Ureter (tissue), 1 donor: ENCODE measurements at places on chromosomes 13 and 19. TPM values are rescaled to one million over a fixed set of nuclear protein-coding genes. Genes with fewer than 3 reads are reported as not detected.
A peak's percentile ranks its signal among the peaks of the same experiment; 100 is the strongest.

The BLOC1S3 gene
- total RNA-seq, result 15.0 TPM

The ZNF234 gene
- 16.1 TPM for total RNA-seq

The FBN3 gene
- not detected for total RNA-seq

The ZNF723 gene
- total RNA-seq, result not detected

The ZMYM5 gene
- total RNA-seq, result 20.8 TPM

The OVOL3 gene
- not detected for total RNA-seq

The ARRDC2 gene
- 32.9 TPM for total RNA-seq

DNA sequence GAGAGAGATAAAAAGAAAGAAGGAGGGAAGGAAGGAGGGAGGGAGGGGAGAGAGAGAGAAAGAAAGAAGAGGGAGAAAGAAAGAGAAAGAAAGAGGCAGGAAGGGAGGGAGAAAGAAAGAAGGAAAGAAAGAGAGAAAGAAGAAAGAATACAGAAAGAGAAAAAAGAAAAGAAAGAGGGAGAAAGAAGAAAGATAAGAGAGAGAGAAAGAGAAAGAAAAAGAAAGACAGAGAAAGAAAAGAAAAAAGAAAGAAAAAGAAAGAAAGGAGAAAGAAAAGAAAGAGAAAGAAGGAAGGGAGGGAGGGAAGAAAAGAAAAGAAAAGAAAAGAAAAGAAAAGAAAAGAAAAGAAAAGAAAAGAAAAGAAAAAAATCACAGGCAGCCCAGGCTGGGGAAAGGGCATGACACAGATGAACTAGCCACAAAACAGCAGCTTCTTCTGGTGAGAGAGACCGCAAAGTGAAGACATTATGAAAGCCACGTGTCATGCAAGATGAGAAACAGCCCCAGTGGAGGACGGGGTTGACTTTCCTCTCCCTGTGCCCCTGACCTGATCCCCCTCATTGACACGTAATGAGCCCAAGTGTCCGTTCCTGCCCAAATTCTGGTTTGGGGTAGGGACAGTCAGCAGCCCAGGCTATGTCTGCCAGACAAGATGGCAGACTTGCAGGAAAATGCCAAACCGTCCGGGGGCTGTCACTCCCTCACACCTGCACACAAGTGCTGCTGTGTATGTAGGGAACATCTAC lies 102.1 kb downstream of the INSR start:
- DNase-seq, result no peak

DNA sequence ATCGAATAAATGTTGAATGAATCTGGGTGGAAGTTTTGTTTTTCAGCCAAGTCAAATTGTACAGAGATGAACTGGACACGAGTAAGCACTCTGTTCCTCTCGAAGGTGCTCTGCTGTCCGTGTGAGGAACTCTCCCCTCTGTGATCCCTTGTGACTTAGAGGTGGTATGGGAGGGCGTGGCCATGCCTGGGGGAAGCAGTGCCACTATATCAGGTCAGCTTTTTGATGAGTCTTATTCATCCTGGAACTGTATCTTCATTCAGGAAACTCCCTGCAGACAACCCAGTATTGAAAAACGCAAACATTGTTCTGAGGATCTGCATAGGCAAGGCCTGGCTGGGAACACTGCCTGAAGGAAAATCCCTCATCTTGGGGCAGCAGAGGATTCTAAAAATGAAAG lies 45.7 kb upstream of the FLT1 start:
- no peak for DNase-seq

- no peak for DNase-seq
Observed at GRCh38 chr13:90385781-90386489, 961.6 kb upstream of the MIR17HG start.

DNA sequence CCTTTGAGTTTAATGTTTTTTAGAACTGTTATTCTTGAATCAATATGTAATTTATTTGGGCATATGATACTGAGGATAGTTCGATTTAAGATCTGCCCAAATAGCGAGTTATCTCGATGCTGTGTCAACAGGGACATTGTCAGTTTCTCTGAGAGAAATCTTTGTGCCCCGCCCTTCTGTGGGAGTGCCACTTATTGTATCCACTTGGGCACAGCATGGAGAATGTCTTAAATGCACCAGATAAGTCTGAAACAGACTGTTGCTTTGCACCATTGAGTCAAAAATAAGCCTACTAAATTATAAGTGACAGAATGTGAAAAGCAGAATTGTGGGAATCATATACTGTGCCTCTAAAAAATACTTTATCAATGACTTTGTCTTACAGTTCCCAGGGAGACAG lies 45.6 kb downstream of the RNASEH2B start:
- no peak for DNase-seq

GRCh38 chr19:32164384-32164992 lies 180.9 kb upstream of the ZNF507 start:
- DNase-seq, result no peak

GRCh38 chr13:112509190-112509589 lies 78.8 kb downstream of the TUBGCP3 start:
- DNase-seq, result no peak

DNA sequence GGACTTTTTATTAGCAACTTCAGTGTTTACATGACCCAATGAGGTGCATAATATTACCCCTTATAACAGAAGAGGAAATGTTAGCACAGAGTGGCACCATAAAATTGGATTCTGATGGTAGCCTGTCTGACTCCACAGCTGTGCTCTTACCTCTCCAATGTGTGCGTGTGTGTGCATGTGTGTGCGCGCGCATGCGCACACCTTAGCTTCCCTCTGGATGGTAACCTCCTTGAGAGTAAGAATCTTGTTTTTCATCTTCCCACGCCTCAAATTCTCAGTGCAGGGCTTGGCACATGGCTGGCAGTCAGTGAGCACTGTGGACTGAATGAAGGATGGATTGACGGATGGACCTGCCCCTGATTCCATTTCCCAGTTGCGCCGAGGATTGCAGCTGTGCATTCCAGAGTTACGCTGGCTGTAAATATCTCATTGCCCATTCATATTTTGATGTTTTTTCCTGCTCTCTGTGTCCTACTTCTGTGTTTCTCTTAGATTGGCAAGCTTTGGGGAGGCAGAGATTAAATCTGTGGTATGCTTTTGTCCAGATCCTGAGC lies 99.2 kb upstream of the WASF3 start:
- DNase-seq, result no peak

DNA sequence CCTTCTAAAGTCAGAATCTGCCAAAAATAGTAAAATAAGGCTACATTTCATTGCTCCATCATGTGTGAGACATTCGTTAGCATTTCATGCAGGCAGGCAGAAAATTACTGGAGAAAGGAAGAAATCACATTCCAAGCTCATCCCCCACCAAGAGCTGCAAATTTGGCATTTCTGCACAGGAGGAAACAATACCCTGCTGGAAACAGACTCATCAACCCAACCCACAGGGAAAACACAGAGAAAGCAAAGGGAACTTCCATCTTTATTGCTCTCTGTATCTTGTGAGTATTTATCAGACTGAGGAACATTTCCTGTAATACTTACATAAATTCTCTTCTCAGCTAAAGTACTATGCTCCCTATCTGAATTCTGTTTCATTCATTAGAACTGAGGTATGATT lies 95.7 kb downstream of the KCTD12 start:
- DNase-seq, result no peak

DNA sequence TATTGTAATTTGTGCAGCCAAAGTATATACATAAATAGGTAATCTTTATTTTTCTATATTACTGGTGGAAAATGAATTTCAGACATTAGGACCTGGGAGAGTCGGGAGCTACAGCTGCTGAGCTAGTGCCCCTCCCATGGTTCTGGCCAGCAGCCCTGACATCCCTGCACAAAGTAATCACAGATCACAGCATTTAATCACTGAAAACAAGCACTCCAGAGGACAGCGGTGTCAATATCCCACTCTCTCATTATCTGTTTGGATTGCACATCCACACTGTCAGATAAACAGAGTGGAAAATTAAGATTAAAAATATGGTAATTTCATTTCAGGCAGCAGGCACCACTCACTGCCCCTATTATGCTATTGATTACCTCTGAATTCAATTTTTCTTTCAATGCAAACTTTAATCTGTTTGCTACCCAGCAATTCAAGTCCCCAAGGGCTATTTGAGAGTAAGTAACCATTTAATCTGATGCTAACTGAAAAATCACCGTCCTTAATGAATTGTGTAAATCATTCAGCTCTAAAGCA lies 254.1 kb upstream of the SOX21 start:
- DNase-seq, result no peak

DNA sequence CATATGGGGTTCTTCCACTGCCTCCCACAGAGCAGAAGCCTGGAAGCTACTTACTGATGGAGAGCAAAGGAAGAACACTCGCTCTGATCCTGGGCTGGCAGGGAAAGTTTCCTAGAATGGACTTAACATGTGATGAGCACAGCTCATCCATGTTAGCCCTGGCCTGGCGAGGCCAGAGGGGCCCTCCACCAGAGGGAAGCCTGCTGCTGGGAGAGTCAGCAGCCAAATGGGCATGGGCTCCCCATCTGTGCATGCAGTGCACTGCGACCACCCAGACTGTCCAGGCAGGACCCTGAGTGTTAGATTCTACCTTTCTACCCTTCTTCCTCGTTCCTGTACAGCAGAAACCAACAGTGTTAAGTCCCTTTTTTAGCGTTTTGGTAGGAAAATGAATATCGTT lies 8.9 kb downstream of the HNRNPUL1 start:
- DNase-seq, result no peak

DNA sequence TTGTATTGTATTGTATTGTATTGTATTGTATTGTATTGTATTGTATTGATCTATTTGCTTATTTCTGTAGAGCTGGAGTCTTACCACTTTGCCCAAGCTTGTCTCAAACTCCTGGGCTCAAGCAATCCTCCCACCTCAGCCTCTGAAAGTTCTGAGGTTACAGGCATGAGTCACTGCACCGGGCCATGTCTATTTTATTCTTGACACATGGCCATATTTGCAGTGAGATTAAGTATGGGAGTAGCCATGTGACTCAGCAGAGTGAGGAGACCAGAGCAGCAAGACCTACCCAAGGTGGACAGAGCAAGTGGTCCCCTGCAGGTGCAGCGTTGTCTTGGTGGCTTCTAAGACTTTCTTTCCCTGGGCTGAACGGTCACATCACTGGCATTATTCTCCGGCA lies 49.1 kb upstream of the UBAC2 start:
- no peak for DNase-seq

DNA sequence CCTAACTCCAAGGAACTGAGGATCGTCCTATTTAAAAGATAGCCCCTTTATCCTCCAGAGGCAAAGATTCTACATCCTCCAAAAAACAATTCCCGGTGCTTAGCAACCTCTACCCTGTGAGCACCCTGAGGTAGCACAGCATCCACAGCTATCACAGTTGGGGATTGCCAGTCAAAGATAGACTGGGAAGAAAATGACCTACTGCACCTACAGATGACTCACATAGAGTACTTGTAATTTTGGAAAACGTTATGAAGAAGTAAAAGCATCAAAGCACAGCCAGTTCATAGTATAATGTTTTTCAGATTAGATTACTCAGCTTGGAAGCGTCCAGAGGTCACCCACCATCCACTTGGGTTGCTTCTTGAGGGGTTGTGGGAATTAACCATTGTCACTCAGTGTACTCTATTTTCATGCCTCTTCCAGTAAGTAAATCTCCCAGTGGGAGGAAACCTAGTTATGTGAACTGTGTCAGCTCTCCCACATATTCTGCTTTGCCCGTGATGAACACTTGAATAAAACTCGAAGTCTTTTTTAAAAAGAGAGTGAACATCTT lies 8.9 kb upstream of the FAM124A start:
- DNase-seq, result no peak

- no peak for DNase-seq
Observed at GRCh38 chr13:52896827-52897659, 48.6 kb upstream of the PCDH8 start.

DNA sequence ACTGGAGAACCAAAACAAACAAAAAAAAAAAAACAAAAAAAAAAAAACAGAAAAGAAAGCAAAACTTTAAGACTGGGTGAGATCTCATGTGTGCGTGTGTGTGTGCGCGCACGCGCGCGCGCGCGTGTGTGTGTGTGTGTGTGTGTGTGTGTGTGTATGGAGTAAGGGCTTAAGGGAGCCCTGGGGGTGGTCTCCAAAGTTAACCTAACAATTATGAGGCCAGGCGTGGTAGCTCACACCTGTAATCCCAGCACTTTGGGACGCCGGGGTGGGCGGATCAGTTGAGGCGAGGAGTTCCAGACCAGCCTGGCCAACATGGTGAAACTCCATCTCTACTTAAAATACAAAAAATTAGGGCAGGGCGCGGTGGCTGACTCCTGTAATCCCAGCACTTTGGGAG lies 46.7 kb downstream of the CYP4F22 start:
- DNase-seq, result no peak

DNA sequence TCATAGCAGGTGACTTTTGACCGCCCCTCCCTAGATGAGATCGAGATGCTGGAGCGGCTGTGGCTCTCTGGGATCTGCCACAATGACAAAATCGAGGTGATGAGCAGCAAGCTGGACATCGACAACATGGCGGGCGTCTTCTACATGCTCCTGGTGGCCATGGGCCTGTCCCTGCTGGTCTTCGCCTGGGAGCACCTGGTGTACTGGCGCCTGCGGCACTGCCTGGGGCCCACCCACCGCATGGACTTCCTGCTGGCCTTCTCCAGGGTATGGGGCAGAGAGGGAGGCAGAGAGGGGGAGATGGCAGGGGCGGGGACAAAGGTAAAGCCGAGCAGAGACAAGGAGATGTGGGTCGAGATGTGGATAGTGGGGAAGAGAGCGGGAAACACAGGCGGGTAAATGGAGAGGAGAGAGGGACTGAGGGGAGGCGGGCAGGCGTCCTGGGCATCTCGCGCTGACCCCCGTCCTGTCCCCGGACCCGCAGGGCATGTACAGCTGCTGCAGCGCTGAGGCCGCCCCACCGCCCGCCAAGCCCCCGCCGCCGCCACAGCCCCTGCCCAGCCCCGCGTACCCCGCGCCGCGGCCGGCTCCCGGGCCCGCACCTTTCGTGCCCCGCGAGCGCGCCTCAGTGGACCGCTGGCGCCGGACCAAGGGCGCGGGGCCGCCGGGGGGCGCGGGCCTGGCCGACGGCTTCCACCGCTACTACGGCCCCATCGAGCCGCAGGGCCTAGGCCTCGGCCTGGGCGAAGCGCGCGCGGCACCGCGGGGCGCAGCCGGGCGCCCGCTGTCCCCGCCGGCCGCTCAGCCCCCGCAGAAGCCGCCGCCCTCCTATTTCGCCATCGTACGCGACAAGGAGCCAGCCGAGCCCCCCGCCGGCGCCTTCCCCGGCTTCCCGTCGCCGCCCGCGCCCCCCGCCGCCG lies 3.4 kb upstream of the GRWD1 start:
- no peak for DNase-seq

- peak; percentile 45 for DNase-seq
Observed at GRCh38 chr13:53151336-53152056, 122.9 kb downstream of the OLFM4 start.

- no peak for DNase-seq
Observed at GRCh38 chr19:45526143-45526542, 18.9 kb downstream of the VASP start.

DNA sequence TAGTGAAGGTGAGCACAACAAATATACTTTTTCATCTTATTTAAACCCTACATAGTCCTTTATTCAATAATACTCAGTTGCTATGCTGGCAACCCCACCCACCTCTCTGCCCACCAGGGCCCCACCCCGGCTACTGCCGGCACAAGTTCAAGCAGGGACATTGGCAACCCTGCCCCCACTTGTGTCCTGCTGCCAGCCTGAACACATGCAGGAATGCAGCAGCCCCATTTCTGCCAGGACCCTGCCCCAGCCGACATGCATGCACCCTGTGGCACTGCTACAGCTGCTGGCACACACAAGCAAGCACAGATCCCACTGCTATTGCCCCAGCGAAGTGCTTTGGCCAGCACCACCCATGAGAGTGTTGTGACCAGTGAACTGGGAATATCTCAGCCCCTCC lies 289.8 kb downstream of the COG6 start:
- DNase-seq, result no peak

GRCh38 chr19:40923934-40924391 lies 41.9 kb upstream of the CYP2A7 start:
- no peak for DNase-seq

GRCh38 chr19:46602392-46603194 lies 1.5 kb downstream of the CALM3 start:
- no peak for DNase-seq
